ENCODE measurements at places on chromosomes 2 and 18.
A peak's percentile ranks its signal among the peaks of the same experiment; 100 is the strongest.

GRCh38 chr2:165002638-165003037 is 47.3 kb upstream of the SLC38A11 start:
- no peak for DNase-seq

- no peak for DNase-seq
Observed at GRCh38 chr2:45915523-45915922, 264.0 kb downstream of the PRKCE start.

- DNase-seq: no peak
Observed at GRCh38 chr2:136628490-136628889, 136.9 kb upstream of the THSD7B start.

DNA sequence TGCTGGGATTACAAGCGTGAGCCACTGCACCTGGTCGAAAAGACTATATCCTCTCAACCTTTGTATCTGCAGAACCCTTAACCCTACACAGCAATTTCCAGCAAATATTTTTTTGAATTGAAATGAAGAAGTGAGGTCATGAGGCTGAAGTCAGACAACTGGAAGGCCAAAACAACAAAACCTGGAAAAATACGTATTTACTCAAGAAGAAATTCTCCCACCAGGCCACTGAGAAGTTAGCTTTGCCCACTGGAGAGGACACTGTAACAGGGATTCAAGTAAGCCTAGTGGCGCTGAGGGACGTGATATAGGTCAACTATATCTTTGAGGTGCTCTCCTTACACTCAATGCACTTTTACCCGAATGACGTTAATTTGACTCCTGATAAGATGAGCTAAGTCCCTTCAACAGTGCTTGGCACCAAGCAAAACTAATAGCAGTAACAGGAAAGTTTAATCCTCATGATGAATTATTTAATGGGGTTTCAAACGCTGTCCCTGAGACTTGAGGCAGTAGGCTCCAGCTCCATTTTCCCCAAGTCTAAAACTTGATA is 1.9 kb downstream of the HDLBP start:
- no peak for DNase-seq

DNA sequence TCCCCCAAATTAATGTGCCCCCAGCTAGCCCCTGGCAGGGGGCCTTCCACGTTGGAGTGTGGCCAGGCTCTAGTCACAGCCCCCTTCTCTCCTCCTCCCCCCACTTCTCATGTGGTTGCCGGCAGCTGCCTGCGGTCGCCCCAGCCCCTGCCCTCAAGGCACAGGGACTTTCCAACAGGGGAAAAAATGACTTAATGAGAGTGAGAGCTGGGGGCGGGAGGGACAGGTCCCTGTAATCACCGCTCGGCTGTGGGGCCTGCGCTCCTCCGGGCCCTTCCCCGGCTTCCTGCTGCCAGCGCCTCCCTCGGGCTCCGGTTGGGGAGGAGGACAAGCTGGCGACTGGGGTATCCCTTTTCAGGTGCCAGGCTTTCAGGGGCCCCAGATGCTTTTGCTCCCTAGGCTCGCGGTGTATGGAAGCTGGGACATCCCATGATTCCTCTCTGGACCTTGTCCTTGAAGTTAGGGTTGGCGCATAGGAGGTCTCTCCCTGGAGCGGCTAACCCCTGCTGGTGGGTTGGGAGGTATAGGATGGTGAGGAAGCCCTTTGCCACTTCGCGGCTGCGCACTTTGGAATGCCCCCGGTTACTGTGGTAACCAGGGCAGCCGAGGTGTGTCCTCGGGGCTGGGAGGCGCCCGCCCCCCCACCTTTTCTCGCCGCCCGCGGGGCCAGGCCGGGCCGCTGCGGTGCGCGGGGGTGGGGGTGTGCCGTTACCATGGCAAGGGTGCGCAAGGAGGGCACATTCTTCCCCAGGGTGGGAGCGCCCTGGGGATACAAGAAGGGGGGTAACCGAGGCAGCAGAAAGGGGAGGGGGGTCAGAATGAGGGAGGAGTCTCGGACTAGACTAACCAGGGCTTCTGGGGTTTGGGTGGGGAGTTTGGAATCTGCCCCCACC is 16.1 kb downstream of the WNT10A start:
- no peak for DNase-seq

DNA sequence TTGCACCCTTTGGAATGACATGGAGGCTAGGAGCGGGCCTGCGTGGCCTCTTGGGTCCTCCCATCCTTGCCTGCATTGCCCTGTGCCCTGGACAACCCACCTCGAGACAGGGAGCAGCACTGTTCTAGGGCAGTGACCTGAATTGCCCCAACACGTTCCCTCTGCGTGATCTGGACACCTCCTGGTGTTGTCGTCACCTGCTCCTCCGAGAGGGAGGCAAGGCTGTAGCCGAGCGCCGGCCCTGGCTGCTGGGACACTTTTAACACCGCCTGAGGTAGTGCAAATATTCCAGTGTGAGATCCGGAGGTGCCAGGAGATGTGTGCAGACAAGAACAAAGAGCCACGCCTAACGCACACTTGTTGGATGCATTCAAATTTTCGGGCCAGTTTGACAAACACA is 131.5 kb downstream of the SMAD7 start:
- DNase-seq: no peak

- peak; percentile 40 for DNase-seq
Observed at GRCh38 chr2:59025157-59025757, 784.1 kb upstream of the FANCL start.

- no peak for DNase-seq
Observed at GRCh38 chr2:62567669-62568068, 61.7 kb upstream of the TMEM17 start.

DNA sequence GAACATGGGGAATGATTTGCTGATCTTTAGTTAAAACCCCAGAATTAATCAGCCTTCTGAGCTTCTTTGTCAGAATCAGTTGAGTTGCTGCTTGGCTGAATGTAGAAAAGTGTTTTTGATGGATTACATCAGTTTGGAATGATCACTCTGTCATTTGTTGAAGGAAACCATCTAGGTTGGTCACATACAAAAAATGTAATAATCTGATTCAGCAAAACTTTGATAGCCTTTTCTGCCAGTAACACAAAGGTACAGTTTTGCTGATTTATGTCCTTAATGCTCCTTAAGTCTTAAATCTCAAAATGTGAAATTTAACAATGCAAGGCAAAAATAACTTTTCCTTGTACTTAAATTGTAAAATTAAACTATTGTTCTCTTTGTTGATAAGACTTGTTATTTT is 74.3 kb downstream of the GALNT13 start:
- no peak for DNase-seq

- no peak for DNase-seq
Observed at GRCh38 chr2:190896477-190896876, 15.9 kb downstream of the GLS start.

GRCh38 chr18:54089749-54090459 is 134.6 kb downstream of the MBD2 start:
- no peak for DNase-seq

- peak; percentile 21 for DNase-seq
Observed at GRCh38 chr2:190408538-190409271, 550 bp downstream of the MFSD6 start.

DNA sequence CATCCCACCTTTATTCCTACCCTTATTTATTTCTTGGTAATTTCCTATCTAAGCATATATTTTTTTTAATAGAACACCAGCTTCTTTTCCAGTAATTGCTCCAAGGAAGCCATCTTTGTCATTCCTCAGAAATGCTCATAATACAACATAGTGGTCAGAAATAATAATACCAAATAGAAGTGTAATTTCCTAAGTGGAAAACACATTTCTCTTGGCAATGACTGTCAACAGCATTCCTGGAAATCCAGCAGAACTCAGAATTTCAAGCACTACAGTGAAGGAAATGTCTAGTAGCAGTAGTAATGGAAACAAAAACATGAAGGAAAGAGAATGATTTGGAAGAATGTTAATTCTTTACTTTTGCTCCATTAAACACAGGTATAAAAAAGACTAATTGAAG is 56.6 kb downstream of the GDF7 start:
- DNase-seq: no peak

- peak; percentile 58 for DNase-seq
Observed at GRCh38 chr18:32091724-32092421, at the start of gene RNF138. Gene RNF138 (plus strand): TSS chr18:32091874. CDS start chr18:32092777, 903 bp downstream.

GRCh38 chr2:226553333-226553732 is 246.3 kb downstream of the IRS1 start:
- no peak for DNase-seq

- no peak for DNase-seq
Observed at GRCh38 chr2:197075754-197076337, 149.3 kb upstream of the PGAP1 start.

DNA sequence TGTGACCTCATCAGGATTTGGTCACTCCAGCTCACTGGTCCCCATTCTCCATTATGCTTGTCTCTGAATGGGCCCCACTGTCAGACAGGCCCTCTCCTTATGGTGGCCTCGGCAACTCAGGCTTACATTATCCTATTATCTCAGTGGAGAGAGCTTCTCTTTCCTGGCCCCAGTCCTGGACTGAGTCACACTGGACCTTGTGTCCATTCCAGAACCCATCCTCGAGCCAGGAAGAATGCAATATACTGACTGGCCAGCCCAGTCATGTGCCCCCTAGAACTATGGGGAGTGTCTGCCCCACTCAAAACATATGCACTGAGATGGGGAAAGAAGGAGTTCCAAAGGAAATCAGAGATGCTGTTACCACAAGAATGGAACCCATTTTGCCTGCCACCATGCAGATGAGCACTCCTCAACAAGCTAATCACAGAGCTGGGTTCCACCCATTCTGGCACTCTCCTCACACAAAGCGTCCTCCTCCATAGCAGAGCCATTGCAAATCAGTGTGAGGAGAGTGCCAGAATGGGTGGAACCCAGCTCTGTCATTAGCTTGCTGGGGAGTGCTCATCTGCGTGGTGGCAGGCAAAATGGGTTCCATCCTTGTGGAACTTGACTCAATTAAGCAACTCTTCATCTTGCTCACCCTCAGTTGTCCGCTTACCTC is 71.9 kb downstream of the CHRNA1 start:
- no peak for DNase-seq

DNA sequence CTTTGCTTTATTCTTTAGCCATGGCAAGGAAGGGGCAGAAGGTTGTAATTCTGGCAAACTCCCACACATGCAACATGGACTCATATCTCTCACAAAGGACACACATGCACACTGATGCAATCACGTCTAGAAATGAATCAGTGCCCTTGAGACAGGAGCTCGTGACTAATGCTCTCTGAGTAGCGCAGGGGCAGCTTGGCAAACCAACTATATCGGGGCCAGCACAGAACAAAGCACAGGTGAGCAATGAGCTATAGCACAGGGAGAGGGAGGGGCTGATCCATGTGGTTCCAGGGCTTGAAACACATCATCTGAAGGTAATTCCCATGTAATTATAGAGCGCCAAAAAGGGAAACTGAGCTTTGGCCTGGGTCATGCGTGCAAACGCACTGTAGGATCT is 165.2 kb upstream of the KLF7 start:
- no peak for DNase-seq

DNA sequence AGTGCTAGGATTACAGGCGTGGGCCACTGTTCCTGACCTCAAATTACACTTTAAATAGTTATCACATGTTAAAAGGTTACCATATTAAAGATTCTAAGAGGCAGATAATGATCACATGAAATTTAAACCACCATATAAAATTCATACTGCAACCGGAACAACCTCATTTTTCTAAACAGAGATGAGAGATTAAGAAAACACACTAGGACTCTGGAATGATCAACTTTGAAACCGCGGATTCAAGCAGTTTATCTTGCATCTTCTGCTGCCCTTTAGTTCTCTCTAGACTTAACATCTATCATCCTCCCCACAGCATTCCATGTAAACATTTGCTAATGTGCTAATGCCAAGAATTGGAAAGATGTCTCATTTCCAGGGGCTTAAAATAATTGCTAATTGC is 115.8 kb downstream of the PIGN start:
- DNase-seq: no peak

DNA sequence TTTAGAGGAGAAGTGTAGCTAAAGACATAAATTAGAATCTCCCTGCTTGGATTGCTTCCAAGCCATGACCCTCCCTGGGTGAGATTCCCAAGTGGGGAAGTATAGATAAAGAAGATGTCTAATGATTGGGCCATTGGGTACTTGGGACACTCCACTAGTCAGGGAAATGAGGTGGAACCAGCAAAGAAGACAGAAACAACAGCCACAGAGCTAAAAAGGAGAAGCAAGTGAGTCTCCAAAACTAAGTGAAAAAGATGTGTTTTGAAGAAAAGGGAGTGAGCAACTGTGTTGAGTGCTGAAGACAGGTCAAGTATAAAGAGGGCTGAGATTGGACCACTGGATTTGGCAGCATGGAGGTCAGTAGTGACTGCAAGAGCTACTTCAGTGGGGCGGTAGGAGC is 276.7 kb upstream of the STON1 start:
- no peak for DNase-seq

GRCh38 chr2:14569294-14569693 is 63.2 kb upstream of the LRATD1 start:
- no peak for DNase-seq

DNA sequence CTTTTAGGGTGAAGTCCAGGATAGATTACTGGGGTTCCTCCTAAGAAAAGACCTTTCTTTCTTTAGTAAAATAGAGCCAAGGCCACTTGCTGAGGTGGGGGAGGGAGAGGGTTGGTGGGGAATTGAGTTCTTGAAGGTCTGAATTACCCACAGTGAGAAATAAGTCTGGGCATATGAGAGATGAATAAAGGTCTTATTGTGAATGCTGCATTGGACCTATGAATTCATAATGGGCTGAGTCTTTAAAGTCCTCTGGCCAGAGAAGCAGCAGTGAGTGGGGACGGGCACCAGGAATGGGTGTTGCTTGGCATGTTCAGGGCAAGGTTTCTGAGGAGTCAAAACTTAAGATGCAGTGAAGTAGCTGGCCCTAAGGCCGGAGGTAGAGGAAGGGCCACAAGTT is 10.5 kb downstream of the MAPRE3 start:
- no peak for DNase-seq

- DNase-seq: no peak
Observed at GRCh38 chr18:7190547-7191156, 40.2 kb upstream of the LRRC30 start.

DNA sequence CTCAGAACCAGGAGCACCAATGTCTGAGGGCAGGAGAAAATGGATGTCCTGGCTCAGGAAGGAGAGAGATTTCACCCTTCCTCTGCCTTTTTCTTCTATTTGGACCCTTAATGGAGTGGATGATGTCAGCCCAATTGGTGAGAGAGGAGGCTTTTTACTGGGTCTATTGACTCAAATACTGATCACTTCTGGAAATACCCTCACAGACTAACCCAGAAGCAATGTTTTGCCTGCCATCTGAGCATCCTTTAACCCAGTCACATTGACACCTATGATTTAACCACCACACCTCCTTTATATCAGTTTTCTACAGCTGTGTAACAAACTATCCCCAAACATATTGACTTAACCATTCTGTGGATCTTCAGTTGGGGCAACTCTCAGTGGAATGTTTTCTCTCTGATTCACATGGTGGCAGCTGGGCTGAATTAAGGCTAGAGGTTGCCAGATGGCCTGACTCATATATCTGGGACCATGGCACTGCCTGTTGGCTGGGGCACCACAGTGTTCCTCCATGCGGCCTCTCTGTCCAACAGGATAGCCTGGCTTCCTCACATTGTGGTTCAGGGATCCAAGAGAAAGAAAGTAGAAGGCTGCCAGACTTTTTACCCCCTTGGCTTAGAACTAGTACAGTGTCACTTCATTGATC is 18.2 kb upstream of the MBOAT2 start:
- DNase-seq: no peak

GRCh38 chr2:112642561-112642960 is 3.2 kb upstream of the SLC20A1 start:
- DNase-seq: no peak

- no peak for DNase-seq
Observed at GRCh38 chr2:179524809-179525339, 260.2 kb upstream of the SESTD1 start.

GRCh38 chr2:238061315-238062202 is 758 bp downstream of the SCLY start:
- DNase-seq: no peak

All from NCI-H1048 (cell line).